OCI-LY7 (cell line): ENCODE measurements at places on chromosomes 13 and 19.
A peak's percentile ranks its signal among the peaks of the same experiment; 100 is the strongest.

DNA sequence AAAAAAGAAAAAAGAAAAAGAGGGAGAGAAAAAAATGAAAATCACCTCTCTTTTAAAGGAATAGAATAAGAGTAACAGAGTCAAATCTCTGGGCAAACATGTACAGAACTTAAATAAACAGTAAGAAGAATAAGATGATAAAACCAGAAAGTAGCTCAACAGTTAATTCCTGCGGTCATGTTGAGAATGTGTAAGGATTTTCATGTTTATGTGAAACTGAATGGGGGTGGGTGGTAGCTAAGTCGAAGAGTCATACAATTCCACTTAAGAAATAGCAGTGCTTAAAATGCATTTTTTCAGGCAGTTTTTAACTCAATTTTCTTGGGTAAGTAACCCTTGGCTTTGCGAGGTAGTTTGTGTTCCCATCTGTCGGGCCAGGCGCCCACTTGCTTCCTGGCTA, 60.9 kb downstream of the PEX11G start:
- no peak for DNase-seq

- no peak for DNase-seq
These were observed 29.9 kb downstream of the KCTD15 start for GRCh38 chr19:33826521-33826920.

- DNase-seq, result no peak
These were observed 8.8 kb downstream of the IGFL4 start for GRCh38 chr19:46031781-46032596.

- no peak for DNase-seq
These were observed 12.3 kb upstream of the TEKTIP1 start for GRCh38 chr19:3526507-3527237.

GRCh38 chr19:47489072-47489914, 5.3 kb upstream of the KPTN start:
- no peak for DNase-seq

- DNase-seq, result no peak
These were observed 160.8 kb upstream of the SERP2 start for GRCh38 chr13:44212633-44213396.

GRCh38 chr19:19652482-19653295, 9.2 kb upstream of the GMIP start:
- no peak for DNase-seq

DNA sequence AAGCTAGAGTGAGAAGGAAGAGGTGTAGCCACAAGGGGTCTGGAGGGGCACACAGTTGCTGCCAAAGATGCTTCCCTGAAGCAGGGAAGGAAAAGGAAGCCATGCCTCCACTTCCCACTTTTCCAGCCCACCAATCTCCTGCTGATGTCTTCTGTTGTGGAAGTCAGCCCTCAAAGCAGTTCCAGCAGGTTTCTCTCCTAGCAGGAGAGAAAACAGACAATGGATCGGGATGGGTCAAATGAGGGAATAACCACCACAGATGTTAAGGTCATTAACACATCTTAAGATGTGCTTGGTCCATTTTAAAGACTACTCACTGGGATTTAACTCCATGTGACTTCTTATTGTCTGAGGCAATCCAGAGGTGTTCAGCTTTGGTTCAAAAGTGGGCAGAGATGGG, 284.1 kb upstream of the SOX21 start:
- no peak for DNase-seq

GRCh38 chr19:56253737-56254136, 18.8 kb upstream of the EDDM13 start:
- DNase-seq, result peak; percentile 69

GRCh38 chr13:99489028-99489427, 12.2 kb upstream of the TM9SF2 start:
- DNase-seq, result no peak

- DNase-seq, result peak; percentile 82
These were observed at the start of gene LPAR2 for GRCh38 chr19:19627621-19628500. Gene LPAR2 (minus strand): TSS chr19:19628220. CDS start chr19:19627275, 945 bp downstream.

DNA sequence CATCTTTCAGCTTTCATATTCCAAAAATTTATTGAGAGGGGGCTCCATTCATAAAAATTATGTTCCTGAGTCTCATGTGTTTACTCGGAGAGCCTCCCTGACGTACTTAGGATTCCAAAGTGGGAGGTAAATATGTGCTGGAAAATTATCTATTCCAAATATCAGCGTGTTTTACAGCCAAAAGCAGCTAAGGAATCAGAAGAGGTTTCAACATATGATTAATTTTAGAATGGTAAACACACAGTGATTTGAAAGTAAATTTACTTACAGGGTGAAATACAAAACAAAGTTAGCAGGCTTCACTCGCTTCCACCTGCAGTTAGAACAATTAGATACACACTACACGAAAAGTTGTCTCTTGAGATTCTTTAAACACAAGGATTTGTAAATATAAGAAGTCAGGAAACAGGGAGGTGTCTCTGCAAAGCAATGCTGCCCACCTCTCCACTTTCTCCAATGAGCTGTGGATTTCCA, 313.8 kb upstream of the NBEA start:
- DNase-seq, result no peak

DNA sequence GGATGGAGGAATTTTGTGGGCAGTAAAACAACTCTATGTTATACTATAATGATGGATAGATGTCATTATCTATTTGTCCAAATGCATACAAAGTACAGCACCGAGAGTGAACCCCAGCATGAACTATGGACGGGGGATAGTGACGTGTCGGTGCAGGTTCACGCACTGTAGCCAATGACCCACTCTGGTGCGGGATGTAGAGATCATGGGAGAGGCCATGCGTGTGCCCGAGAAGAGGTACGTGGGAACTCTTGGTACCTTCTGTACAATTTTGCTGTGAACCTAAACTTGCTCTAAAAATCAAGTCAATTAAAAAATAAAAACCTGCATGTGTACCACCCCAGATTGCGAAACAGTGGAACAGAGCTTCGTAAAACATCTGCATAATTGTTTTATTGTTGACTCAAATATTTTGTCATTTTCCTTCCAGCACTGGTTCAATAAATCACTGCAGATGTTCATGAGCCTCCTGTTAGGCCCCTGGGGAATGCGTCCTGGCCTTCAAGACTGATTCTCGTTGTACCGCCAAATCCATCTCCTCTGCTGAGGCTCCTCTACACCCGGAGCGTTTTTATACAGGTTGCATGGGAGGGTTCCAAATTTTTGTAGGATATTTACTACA, 30.9 kb downstream of the COL4A1 start:
- no peak for DNase-seq

- peak; percentile 33 for DNase-seq
These were observed 3.9 kb downstream of the ZNF266 start for GRCh38 chr19:9431475-9431874.

GRCh38 chr13:24152292-24153214, 8.0 kb upstream of the SPATA13 start:
- DNase-seq, result no peak

DNA sequence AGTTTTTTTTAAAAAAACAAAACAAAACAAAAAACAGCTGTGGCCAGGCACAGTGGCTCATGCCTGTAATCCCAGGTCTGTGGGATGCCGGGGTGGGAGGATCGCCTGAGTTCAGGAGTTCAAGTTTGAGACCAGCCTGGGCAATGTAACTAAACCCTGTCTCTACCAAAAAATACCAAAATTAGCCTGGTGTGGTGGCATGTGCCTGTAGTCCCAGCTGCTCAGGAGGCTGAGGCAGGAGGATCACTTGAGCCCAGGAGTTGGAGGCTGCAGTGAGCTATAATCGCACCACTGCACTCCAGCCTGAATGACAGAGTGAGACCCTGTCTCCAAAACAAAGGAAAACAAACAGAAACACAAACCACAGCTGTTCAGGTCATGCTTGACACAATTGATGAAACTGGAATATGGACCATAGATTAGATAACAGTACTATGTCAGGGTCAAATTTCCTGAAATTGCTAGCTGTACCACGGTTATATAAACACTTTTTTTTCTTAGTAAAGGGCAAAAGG, 6.9 kb upstream of the ANGPTL4 start:
- no peak for DNase-seq

DNA sequence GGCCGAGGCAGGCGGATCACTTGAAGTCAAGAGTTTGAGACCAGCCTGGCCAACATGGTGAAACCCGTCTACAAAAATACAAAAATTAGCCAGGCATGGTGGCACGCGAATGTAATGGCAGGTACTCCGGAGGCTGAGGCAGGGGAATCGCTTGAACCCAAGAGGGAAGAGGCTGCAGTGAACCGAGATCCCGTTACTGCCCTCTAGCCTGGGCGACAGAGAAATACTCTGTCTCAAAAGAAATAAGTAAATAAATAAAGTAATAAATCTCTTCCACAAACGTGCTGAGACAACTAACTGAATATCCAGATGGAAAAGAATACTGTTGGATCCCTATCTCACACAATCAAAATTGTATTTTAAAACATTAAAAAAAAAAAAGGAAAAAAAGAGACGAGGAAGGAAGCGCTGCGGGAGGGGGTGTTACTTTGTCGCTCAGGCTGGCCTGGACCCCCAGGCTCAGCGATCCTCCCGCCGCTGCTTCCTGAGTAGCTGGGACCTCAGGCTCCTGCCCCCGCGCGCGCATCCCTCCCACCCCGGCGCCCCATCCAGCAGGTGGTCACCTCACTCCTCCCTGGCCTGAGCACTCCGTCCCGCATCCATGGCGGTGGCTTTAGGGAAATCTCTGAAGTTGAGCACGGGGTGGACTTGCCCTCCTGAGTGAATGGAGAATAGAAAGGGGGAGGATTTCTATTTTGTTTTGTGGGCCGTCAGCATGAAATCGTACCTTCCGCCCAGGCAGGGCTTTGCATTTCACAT, 628 bp upstream of the ZNF813 start:
- no peak for DNase-seq

DNA sequence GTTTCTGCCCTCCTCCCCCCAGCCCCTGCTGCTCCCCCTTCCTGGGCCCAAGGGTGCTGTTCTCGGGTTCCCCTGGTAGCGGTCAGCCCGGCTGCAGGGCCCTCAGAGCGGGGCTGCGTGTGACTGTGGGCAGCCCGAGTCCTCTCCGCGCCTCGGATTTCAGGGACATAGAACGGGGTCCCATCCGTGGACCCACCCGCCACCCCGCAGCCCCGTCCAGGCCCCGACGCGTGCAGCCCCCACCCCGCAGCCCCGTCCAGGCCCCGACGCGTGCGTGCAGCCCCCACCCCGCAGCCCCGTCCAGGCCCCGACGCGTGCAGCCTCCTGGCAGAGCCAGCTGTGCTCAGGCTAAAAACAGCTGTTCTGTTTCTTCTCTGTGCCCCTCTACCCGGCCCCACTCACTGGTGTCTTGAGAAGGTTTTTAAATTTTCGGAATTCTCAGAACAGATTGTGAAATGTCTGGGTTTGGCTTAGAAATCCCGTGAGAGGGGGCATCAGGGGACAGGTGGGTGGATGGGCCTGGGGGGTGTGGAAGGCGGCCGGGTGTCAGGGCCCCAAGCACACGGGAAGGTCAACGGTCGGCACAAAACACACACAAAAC, 5.5 kb upstream of the PRTN3 start:
- no peak for DNase-seq

- no peak for DNase-seq
These were observed 17.7 kb upstream of the KLF12 start for GRCh38 chr13:74151859-74152258.

GRCh38 chr13:106348075-106348840, 187.2 kb downstream of the EFNB2 start:
- no peak for DNase-seq

- DNase-seq, result no peak
These were observed 18.0 kb downstream of the SLC5A5 start for GRCh38 chr19:17889609-17890214.

- DNase-seq, result no peak
These were observed 28.5 kb downstream of the DCLK1 start for GRCh38 chr13:36102721-36103120.

DNA sequence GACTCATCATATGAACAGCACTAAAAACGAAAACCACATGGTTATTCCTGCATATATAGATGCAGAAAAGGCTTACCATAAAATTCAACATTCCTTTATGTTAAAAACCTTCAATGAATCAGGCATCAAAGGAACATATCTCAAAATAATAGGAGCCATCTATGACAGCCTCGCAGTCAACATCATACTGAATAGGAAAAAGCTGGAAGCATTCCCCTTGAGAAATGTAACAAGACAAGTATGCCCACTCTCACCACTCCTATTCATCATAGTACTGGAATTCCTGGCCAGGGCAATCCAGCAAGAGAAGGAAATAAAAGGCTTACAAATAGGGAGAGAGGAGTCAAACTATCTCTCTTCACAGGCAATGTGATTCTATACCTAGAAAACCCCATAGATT, 179.6 kb upstream of the HTR2A start:
- no peak for DNase-seq

DNA sequence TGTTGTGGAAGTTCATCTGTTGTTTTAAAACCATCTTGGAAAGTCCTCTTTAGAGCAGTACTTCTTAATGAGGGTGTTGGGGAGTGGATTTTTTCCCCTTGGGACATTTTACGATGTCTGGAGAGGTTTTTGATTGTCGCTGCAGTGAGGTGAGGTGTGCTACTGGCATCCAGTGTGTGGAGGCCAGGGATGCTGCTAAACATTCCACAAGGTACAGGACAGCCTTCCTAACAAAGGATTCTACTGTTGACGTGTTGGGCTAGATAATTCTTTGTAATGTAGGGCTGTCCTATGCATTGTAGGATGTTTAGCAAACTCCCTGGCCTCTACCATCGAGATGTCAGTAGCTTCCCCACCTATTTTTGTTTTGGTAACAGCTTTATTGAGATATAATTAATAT, 33.3 kb downstream of the NAA16 start:
- no peak for DNase-seq

DNA sequence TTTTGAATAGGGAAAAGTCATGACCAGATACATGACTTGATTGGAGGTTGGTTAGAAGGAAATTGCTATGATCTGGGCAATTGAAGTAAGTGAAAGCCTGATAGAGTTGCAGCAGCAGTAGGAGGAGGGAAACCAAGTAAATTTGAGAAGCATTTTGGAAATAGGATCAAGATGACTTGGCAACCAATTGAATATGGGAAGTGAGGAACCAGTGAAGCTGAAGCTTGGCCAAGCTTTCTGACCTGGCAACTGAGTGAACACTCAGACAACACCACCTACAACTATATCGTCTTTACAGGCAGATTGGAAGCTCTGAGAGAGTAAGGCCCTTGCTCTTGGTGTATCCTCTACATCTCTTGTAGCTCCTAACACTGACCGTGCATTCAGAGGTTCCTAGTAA, 16.2 kb upstream of the KATNAL1 start:
- DNase-seq, result no peak

- DNase-seq, result peak; percentile 49
These were observed 35.2 kb upstream of the MIR17HG start for GRCh38 chr13:91312324-91312723.

DNA sequence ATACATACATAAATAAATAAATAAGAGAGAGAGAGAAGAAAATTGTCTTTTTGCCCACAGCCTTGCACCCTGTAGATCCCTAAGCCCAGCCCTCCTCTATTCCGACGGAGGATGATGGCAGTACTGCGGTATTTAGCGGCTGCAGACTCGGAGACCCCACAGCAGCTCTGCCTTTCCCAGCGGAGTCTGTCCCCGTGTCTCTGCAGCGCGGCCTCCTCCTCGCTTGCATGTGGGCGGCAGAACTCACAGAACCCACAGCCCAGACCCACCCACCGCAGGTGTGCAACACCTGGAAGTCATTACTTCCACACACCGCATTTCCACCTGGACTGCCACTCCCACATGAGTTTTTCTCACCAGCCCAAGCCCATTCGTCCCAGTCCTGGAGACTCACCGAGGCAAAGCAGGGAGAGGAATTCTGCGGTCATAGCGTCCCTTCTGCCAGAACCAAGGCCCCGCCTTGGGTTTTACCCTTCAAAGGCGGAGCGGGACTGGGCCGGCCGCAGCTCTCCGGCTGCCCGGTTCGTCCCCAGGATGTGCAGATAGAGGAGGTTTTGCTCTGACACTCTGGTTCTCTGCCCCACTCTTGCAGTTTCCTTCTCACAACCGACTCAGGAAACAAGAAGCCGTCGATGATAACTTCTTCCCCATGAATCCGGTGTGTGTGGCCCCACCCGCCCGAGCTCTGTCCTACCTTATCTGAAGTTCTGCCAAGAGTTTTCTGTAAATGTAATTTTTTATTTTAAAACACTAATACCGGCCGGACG, at the start of gene VSTM1:
Gene VSTM1, minus strand, starts transcription at position 548 of the 767 bp plus-strand sequence. Its CDS starts 120 bp downstream, at position 428.
- no peak for DNase-seq
